ENCODE measurements at places on chromosomes 2 and 18.

DNA sequence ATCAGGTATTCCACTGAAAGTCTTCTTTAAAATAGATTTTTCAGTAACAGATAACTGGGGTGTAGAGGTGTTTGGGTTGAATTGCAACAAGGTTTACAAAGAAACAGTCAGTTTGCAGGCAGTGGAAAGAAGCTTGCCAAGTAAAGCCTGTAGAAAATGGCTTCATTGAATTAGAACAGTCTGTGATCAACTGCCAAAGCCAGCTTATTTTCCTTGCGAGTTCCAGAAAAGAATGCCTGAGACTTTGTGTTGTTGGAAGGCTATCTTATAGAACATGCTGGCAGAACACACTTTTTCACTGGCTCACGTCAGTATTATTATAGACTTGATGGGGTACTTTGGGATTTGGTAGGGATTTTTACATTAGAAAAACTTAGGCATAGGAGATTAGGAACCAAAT lies 601.0 kb downstream of the XIRP2 start:
- no peak for DNase-seq

- no peak for DNase-seq
These were observed 317.9 kb upstream of the VRK2 start for GRCh38 chr2:57728691-57729090.

GRCh38 chr2:186256540-186256939 lies 229.5 kb upstream of the ZC3H15 start:
- no peak for DNase-seq

DNA sequence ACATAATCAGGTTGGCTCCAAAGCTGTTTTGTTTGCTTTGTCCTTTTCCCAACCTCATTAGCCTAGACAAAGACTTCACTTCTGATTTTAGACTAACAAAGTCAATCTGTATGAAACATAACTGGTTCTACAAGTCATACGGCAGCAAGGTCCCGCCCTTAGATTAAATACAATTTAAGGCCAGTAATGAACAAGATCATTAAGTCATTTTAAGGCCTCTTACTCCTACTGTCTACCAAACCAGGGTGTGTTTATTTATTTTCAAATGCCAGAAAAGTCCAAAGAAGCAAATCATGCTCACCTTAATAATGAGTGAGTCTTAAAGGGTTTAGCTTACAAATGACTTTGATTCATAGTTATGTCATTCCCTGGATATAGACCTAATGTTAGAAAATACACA lies 148.4 kb upstream of the ACVR2A start:
- DNase-seq = no peak

GRCh38 chr2:3175568-3175955 lies 202.1 kb downstream of the EIPR1 start:
- peak; percentile 25 for DNase-seq

- DNase-seq = no peak
These were observed 1.9 kb upstream of the ANKRD39 start for GRCh38 chr2:96859681-96860064.

DNA sequence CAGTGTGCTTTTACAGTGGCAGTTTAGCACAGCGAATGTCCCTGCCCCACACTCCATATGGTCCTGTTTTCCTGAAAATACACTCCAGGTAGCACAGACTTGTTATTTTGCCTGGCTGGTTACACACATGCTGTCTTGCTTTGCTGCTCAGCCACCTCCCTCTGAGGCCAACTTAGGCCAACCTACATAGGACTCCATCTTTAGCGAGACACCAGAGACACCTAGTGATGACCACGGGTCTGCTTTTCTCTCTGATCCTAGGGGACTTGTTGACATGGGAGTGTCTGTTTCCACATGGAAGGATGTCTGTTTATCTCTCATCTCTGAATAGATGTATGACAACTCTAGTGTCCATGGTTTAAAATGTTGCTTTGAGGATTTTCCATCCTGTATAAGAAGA lies 43.3 kb downstream of the PLEKHB2 start:
- DNase-seq = no peak

DNA sequence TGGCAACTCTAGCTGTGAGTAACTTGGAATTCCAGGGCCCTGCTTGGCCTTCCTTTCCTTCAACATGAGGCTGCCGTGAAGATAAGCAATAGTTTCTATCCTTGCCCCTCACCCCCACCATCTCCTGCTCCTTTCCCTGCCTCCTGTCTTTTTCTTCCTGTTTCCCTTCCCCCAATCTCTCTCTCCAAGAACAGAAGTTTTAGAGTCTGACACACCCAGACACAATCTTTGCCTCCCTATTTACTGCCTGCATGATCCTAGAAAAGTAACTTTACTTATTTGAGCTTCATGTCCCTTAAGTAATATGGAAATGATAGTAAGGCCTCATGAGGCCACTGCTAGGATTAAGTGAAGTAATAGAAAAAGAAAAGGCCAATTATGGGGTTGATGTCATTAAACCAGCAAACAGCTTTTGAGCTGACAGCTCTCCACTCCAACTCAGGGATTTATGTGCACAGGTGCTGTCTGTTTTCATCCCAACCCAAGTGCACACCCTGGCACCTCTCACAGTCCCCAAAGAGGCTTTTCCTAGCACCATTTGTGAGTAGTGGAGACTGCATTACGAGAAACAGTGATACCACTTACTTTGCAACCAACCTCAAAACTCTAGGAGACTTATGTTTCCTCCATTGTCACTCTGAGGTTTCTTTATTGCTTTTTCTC lies 123.7 kb upstream of the SIX3 start:
- no peak for DNase-seq

GRCh38 chr2:70340761-70341476 lies 39.1 kb upstream of the FAM136A start:
- DNase-seq = peak; percentile 38

DNA sequence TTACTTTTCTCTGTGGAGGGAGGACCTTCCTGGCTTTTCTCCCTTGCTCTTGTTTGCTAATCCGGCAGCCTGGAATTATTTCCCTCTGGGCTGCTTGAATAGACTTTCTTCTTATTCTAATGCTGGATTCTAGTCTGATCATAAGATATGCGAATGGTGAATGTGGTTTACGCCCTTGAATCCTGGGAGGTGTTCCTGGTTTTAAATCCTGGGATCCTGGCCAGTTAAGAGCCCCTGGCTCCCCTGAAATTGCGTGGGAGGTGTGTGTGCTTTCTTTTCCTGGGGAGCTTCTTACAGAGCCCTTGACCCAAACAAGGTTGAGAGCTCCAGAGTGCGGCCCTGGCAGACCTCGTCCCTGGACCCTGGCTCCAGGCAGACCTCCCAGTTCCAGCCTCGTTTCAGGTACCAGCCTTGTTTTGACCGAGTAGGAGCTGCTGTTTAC lies 2.8 kb downstream of the SH3BP4 start:
- DNase-seq = no peak

GRCh38 chr2:135043345-135043744 lies 3.9 kb downstream of the MAP3K19 start:
- no peak for DNase-seq

DNA sequence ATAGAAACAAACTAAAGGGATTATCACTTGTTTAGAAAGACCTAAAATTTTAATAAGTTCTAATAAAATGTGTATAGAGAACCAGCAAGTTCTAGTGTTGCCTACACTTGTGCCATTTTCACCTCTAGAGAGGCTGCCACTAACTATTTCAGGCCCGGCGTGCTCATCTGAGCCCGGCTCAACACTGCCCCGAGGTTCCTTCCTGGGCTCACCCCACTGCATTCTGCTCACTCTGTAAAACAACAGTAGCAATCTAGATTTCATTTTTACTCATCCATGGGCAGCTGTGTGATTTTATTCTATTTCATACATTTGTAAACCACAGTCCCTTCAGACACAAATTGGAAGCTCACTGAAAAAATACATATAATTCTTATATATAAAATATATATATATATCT lies 253.2 kb downstream of the L3MBTL4 start:
- no peak for DNase-seq

DNA sequence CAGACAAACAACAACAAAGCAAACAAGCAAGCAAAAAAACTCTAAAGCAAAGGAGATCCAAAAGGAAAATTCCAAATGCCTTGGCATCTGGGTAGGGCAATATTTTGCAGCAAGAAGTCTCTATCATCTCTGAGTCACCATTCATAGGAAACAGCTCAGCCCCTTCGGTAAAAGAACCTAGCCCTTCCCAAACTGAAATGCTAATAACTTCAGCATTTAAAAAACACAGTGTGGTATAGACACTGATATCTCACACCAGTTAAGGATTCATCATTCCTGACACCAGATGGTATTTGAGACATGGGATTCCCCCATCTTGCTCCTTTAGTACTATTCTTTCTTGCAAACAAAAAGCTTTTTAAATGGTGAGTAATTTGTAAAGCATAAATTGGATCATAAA lies 491.8 kb downstream of the TXNL1 start:
- no peak for DNase-seq

GRCh38 chr18:5979176-5979888 lies 84.0 kb upstream of the TMEM200C start:
- no peak for DNase-seq

GRCh38 chr2:226185616-226186211 lies 613.9 kb downstream of the IRS1 start:
- DNase-seq = no peak

DNA sequence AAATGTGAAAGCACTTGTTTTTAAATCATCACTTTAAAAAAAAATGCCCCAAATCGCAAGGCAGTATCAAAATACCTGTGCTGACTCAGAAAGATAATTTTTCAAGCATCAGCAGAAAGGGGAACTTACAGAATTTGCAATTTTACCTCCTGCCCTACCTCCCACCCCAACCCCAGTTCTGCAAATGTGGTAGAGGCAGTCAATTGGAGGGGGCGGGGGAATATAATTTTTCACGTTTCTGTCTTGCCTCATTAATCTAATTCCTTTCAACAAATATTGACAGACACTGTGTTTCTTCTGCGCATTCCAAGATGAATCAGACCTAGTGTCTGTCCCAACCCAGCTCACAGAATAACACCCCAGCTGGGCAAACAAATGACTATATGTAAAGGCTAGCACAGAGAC lies 76.8 kb downstream of the ALPK2 start:
- DNase-seq = no peak

- no peak for DNase-seq
These were observed 84.6 kb downstream of the RDH14 start for GRCh38 chr2:18475884-18476283.

- no peak for DNase-seq
These were observed 35.4 kb upstream of the ARMC9 start for GRCh38 chr2:231163011-231163410.

- no peak for DNase-seq
These were observed 2.7 kb downstream of the NARS1 start for GRCh38 chr18:57618910-57619309.

DNA sequence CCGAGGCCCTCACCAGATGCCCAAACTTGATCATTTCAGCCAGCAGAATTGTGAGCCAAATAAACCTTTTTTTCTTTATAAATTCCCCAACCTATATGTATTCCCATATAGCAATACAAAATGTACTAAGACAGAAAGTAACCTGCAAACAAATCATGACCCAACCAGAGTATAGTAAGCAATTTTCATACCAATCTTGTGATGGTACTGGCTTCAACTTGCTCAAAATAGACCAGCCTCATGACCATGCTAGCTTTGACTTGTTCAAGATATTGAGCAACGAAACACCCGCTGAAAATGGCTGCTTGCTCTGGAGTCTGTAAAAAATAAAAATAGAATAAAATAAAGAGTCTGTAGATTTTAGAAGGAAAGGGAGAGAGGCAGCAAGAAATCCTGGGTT lies 97.6 kb downstream of the C1D start:
- no peak for DNase-seq

DNA sequence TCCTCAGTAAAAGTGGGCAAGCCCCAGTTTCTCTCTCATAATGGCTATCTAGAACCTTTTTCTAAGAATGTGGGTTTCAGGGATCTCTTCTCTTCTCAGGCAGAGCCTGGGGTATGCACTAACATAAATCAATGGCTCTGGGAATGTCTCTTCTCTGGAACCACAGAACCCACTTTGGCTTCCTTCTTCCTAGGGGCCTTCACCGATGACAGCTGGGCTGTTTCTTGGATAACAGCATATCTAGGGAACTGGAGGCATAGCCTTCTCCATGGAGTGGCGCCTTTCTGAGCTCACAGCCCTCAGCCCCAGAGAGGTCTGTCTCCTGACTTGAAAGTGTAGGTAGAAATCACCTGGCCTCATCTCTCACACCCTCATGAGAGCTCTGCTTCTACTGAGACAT lies 247.9 kb downstream of the CLIP4 start:
- no peak for DNase-seq

DNA sequence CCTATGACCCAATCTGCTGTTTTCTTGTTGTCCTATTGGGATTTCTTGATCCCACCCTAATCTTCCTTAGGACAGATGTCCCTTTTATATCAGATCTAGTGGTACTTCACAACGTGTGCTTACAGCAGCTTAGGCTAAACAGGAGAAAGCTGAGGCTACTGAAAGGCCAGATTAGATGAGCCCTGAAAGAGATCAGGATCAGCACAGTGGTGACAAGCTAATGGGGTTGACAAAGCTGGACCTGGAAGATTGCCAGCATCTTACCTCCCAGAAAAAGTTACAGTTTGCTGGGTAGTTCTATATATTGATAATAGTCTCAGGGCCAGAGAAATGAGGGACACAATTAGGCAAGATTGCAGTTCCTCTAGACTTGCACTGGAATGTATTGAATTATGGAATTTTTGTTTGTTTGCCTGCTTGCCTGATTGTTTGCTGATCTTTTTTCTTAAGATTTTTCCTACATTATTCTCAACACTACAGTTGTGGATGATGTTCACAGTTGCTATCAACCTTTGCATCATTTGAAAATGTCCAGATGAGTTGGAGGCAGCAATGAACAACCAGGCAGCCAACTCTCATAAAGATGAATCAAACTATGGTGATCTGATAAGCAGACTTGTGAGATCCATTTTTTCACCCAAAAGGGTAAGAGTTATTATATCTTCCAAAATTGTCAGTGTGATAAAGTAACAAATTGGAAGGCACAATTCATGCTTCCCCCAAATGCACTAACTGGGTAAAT lies 49.1 kb upstream of the PIK3C3 start:
- no peak for DNase-seq

- DNase-seq = no peak
These were observed 4.4 kb upstream of the SEMA4C start for GRCh38 chr2:96874198-96874831.

GRCh38 chr2:183093857-183094657 lies 15.5 kb downstream of the DUSP19 start:
- no peak for DNase-seq

DNA sequence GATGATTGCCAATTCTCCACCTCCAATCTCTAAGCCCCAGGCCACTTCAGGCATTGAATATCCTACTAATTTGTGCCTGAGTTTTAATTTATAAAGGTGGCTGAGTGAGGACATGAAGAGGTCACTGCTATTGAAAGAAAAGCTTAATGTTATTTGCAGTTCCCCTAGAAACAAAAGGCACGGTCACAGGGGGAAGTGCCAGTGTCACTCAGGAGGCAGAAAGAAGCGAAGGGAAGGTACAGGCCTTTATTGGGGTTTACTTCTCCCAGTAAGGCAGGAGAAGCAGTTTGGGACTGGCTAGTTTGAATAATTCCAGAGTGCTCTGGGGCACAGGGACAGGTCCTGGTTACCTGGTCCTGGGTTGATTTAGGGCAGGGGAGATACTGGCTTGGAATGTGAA lies 1.7 kb upstream of the ABHD1 start:
- no peak for DNase-seq

DNA sequence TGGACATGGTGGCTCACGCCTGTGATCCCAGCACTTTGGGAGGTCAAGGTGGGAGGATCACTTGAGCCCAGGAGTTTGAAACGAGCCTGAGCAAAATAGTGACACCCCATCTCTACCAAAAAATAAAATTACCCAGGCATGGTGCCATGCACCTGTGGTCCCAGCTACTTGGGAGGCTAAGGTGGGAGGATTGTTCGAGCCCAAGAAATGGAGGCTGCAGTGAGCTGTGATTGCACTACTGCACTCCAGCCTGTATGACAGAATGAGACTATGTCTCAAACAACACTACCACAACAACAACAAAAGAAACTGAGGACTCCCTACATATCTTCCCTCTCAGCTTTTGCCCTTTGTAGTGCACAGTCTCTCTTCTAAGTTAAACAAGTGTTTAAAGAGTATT lies 53.3 kb upstream of the UPP2 start:
- DNase-seq = no peak
